ENCODE measurements at places on chromosomes 16 and 17.

DNA sequence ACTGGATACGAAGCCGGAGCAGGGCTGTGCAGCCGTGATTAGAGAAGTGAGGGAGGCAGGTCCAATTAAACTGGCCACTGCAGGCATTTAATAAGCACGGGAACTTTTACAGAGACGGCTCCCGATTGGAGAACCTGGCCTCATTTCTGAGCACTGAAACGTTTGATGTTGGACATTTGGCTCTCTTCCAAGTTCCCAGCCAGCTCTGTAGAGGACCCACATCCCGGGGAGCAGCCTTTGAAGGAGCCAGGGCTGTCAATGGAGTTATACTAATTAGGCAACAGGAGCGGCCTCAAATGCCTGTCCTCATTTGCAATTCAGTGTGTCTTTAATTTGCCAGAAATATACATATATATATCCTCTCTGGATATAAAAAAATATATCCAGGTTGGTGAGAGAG is 499.4 kb upstream of the C16orf82 start:
- DNase-seq, result no peak

DNA sequence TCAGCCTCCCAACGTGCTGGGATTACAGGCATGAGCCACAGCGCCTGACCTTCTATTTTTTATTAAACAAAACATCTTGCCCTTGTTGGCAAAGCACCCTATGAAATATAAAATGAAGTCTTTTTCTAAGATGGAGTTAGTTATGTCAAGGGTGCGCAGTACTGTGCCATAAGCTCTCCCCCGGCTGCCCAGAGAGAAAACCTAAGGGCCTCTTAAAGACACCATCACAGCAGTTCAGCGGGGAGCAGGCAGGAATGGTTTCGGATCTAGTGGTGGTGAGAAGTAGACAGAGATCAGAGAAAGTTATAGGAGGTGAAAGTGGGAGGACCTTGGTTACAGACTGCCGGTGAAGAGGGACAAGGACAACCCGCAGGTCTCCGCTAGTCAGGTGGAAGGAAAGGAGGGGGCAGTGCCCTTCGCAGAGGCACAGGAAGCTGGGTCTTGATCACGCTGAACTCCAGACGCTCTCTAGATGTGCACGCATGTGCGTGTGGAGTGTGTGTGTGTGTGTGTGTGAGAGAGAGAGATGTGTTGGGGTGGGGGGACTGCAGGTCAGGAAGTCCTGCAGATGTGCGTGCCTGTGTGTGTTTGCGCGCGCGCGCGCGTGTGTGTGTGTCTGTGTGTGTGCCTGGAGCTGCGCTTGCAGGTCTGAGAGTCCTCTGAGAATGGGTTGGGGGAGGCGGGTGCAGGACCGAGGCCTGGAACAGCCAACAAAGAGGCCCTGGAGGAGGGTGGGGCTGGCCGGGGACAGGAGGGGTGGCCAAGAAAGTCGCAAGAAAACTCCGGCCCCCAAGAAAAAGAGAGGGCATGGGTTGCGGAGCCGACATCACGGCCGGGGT is 748 bp upstream of the CMTM3 start:
- DNase-seq, result peak; percentile 52

DNA sequence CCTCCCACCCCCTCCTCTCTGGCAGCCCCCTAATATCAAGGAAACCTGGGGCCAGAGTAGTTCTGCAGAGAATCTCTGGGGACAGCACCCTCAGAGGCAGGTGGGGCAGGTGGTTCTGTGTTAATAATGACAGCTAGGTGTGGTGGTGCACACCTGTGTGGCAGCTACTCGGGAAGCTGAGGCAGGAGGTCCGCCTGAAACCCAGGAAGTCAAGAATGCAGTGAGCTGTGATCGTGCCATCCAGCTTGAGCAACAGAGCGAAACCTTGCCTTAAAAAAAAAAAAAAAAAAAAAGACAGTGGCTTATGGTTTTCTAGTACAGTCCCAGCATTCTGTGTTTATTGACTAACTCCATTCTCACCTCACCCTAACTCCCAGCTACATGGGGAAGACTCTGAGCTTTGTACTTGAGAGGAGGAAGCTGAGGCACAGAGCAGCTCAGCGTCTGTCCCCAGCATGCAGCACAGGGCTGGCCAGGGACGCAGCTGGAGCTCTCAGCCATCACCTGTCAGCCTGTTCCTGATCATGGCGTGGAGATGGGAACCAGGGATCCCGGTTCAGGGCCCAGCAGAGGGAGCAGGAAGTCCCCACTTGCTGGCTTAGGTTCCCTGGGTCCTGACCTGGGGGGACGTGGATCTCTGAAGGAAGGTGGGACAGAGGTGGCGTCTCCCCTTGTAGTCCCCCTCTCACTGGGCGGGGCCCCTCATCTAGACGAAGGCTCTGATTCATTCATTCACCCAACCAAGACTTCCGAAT is 6.1 kb downstream of the DBNDD1 start:
- no peak for DNase-seq

DNA sequence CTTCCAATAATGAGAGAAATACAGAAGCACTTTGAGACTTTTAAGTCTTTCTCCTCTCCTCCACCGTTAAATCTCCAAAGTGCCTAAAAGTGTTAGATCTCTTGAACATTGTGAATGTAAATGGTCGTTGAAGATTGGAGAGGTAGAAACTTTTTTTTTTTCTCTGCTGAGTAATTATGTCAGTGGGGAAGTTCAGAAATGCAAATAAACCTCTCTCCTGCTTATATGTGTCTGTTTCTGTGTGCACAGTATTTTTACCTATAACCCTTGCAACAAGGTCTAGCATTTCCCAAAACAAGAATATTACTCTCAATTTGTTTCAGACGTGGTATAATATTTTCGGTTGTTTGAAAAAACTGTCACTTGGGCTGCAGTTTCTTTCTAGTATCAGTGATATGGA is 833.6 kb upstream of the CDH8 start:
- no peak for DNase-seq

GRCh38 chr17:5819921-5820685 is 235.8 kb upstream of the NLRP1 start:
- DNase-seq, result no peak

- DNase-seq, result no peak
Measured at GRCh38 chr16:68324780-68325357, 14.1 kb downstream of the PRMT7 start.

- DNase-seq, result no peak
Measured at GRCh38 chr17:5225668-5226457, 8.8 kb downstream of the SCIMP start.

GRCh38 chr17:10772425-10773380 is 31.2 kb downstream of the TMEM238L start:
- DNase-seq, result no peak

DNA sequence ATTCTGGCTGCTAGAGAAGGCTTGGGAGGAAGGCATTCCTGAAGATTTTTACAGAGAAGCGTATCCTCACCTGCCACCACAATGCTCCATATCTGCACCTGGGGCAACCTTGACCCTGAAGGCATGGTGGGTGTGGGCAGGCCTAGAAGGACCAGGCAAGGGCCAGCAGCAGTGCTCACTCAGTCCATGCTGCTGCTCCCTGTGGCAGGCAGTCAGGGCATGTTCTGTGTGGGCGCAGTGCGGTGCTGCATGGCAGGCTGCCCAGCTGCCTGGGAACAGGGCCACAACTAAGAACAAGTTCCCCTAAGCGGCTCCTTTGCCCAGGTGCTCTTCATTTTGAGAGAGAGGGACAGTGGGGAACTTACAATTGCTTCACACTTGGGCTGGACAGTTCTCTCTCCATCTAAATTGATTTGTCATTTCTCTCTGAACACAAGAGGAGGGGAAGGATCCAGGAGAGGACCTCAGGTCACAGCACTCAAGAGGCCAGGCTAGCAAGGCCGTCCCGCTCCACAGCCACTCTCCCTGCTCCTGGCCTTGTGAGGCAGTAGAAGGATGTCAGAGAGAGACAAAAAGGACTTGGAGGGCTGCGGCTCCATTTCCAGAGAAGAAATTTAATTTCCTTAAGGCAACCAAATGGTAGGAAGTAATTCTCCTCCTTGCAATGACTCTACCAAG is 158.8 kb downstream of the AATF start:
- DNase-seq, result no peak

GRCh38 chr17:47640076-47640475 is 9.6 kb upstream of the KPNB1 start:
- no peak for DNase-seq
